ENCODE measurements at places on chromosomes 6 and 20.

- no peak for DNase-seq
Measured at GRCh38 chr6:170034294-170034693, 256.6 kb downstream of the DLL1 start.

DNA sequence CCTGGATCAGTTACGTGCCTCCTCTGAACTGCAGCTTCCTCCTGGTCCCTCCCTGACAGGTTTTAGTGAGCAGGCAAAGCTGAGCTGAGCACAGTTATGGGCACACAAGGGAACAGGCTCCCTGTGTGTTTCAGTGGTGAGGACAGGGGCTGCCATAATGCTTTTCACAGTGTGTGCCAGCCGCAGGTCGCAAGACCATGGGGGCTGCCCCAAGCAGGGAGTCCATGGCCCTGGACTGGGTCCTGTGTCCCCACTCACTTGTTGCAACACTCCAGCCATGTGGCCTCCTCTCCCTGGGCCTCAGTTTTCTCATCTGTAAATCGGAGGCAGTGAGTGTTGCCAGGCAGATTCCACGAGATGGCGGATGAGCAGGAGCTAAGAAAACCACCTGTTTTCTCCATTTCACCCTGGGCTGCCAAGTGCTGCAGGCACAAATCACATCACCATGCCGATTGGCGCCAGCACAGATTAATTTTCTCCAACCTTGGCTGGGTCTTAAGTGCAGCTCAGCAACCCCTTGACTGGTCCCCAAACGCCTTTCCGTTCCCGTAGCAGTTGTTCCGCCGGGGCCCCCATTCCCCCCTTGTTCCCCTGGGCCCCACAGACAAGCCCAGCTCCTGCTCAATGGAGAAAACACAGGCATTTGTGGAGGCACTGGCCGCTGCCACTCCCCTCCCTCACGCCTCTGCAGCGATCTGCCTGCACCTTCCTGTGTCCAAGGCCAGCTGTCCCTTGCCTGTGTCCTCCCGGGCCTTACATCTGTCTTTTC is 57.1 kb upstream of the NNAT start:
- no peak for DNase-seq

DNA sequence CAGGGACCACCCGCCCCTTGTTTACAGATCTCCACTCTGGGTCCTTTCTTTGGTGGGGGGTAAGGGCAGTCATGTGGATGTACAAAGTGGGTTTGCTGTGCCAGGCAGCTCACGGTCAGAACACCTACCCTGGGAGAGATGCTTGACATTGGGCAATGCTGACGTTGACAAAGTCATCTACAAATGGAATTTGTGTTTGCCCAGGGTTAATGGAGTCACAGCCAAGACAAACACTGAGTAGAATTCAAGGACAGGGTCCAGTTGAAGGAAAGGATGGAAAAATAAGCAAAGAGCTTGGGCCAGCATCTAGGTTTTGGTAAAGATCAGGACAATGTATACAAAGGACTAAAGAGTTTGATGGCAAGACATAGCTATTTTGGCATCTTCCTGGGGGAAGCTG is 54.7 kb downstream of the MOCS1 start:
- DNase-seq = no peak

GRCh38 chr6:161436106-161436876 is 162.4 kb upstream of the AGPAT4 start:
- DNase-seq = no peak

DNA sequence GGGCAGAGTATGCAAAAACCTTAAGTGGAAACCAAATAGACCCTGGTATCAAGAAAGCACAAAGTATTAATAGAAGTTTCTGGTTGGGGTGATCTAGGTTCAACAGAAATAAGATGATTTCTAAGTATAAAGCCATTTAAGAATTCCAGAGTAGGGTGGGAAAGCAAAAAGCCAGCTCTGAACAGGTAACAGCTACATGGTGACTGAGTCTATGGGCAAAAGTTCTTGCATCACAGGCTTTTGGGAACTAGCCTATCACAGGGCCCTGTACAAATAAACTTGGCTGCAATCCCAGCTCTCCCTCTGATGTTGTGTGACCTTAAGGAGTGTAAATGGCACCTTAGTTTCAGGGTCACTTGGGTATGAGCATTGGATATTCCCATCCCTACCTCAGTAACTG is 5.5 kb downstream of the TCF19 start:
- no peak for DNase-seq

DNA sequence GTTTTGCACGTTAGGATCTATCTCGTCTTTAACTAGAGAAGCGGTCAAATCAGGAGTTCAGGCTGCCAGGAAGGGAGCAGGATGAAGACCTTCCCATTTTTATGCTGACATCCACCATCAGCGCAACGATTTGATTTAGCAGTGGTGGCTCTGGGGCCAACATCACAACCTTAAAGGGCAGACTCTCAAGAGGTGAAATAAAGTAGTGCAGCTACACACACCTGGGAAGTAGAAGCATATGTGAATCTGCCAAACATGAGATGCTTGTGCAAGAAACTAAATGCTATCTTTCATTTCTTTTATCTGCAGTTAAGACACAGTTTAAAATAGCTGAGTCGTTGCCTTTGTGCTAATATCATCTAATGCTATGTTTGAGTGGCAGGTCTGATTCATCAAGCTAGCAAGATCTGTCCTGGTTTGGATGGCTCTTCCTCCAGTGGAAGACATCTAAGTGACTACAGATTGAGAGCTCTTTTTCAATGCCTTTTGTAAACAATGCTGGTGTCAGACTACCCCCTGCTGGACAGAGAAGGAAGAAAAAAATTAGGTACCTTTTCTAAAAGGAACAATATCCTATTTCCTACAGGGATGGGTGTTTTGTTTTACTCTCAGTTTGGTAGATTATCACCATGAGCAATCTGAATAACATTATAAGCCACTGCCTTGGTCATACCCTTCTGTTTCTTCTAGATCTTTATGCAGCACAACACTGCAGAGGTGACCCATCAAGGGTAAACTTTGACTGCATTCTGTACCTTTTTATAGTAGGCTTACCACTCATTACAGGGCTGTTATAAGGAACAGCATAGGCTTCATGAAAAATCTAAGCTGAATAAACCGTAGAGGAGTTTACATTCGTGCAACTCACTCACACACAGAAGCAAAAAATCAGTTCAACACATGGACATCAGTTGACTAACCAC is 171.6 kb upstream of the FBXL4 start:
- no peak for DNase-seq

DNA sequence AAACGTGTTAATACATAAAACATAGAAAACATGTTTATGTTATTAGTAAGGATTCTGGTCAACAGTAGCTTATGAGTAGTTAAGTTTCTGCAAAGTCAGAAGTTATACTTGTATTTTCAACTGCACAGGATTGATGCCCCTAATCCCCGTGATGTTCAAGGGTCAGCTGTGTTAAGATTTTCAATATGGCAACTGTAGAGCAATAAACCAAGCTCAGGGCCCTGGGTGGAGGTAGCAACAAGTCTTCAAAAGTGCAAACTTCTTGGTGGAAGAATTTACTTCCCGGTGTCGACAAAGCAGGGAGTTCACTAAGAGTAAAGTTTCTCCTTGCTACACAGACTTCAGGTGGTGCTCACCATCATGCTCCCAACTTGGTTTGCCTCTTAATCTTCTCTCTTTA is 4.1 kb upstream of the BCAS1 start:
- no peak for DNase-seq

GRCh38 chr6:100657678-100658330 is 193.1 kb upstream of the SIM1 start:
- DNase-seq = no peak

DNA sequence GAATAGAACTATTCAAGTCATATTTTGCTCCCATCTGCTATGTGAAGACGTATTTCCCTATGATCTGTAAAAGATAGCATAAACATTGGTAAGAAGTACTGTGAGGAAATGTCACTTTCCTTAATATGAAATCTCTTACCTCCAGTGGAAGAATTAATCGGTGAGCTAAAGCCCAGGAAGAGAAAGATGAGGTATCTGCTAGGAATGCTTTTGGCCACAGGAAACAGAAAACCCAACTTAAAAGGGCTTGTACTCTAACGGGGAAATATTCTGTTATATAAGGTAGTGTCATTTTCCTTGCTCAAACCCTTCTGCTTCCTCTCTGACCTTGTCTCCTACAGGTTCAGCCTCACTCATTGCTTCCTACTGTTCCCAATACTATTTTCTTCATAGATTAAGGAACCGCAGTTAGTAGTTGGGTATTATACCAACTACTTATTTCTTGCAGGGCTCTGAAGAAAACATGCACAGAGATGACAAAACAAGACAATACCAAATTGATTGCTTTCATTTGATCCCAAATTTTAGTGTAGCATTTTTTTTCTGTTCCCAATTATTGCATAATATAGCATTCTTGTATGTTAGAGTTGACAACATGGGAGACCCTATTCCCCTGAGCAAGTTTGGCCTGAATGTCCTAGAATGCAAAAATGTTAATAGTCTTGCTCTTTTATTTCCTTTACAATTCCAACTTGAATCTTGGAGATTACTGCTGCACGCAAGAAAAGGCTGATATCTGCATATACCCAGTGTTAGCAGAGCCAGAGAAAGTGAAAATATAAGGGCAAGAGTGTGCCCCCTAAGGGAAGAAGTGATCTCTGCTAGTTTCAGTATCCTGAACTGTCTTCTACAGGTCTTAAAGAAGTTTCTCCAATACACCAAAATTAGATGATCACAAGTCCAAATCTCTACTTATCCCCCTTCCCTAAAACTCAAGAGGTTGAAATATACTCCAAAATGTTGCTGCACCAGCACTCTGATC is 65.3 kb downstream of the AFG1L start:
- DNase-seq = no peak

- DNase-seq = no peak
Measured at GRCh38 chr6:100432136-100432535, 32.6 kb downstream of the SIM1 start.

DNA sequence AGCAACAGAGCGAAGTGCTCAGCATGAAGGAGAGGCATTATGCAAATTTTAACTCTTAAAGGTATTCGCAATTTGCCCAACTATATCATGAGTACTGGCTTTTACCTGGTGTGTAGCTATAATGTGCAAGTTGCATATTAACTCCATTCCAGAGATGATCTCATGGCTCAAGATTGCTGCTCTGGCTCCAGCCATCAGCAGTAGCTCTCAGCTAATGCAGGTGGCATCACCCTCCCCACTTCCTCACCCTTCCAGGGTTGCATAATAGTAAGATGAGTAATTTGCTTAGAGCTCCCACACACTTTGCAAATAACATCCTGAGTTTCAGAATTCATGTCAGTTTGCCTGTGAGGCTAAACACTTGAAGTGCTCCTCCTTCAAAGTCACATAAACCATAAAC is 15.9 kb upstream of the PCSK2 start:
- DNase-seq = no peak

DNA sequence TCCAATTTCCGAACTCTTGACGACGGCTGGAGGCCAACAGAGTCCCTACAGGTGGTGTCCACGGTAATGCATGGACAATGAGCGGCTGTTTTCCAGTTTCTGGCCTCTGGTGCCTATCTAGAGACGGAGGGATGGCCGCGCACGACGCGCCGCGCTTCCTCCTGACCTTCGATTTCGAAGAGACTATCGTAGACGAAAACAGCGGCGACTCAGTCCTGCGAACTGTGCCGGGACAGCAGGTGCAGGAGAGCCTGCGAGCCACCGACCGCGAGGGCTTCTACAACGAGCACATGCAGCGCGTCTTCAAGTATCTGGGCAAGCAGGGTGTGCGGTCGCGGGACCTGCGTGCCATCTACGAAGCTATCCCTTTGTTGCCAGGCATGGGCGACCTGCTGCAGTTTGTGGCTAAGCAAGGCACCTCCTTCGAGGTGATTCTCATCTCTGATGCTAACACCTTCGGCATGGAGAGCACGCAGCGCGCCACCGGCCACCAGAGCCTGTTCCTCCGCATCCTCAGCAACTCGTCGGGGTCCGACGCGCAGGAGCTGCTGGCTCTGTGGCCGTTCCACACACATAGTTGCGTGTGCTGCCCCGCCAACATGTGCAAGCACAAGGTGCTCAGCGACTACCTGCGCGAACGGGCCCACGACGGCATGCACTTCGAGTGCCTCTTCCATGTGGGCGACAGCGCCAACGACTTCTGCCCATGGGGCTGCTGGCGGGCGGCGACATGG is 169.4 kb downstream of the CDK19 start:
- DNase-seq = no peak

DNA sequence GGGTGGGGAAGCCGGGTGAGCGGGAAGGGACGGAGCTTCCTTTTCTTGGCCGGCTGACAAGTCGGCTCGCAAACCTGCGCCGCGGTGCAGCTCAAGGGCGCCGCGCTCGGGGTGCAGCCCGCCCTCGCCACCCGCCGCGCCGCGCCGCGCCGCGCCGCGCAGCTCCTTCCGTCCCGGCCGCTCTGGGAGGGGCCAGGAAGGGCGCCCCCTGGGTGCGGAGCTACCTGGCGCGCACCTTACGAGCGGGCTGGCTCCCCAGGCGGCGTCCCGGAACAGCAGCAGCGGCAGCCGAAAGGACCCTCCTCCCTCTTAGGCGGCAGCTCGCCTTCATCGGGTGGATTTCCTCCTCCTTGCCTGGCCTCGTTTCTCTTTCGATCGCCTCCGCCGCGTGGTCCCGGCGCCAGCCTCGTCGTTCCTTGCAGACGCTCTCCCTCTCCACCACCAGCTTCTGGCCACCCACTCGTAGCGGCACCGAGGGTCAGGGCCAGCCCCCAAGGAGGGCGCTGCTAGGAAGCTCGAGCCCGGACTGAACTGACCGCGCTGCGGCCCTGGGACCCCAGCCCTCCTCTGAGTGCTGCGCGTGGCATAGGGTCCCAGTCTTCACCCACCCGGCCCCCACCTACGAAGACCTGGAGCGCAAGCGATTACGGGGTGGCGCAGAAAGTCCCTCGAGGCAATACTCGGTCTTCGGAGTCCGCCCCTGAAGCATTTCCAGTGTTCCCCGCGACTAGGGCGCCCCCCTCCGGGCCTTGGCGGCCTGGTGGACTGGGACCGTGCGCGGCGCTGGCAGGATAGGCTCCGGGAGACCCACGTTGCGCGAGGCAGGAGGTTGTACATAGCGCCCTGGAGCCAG is at the start of gene MAP3K5:
Gene MAP3K5, minus strand, starts transcription at position 68 of the 853 bp plus-strand sequence. CDS start 320 bp downstream, outside the sequence.
- peak; percentile 83 for DNase-seq

GRCh38 chr6:56243518-56244070 is 3.8 kb downstream of the COL21A1 start:
- no peak for DNase-seq

DNA sequence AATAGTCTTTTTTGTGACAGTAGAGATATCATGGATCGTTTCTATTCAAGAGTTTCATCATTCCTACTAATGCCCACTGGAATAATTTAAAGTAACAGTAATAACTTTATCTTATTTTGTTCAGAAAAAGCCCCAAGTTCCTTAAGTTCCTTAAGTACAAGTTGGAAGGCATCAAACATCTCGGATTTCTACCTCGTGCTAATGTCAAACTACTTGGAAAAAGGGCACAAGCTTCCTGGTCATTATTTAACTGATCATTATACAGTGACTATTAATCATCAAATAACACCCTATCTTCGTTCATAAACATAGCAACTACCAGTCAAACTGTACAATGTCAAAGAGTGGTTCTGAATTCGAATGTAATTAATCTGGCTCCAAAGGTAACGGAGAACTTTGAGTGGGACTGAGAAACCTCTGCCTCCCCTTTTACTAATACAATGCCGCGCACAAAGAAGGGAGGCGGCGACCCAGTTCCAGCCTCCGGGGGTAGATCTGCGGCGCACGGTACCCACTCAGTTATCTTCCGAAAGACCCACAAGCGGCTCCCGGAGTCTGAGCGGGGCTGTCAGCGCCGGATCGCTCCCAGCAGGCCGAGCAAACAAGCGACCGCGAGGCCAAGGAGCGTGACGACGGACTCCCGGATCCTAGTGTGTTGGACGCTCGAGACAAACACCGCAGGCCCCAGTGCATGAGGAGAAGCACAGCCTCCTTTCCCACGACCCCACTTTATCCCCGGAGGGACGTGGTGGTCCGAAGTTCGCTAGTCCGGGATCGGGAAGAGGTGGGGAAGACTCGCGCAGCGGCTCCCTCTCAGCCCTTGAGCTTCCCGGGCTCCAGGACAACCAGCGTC is 716 bp downstream of the SHPRH start:
- DNase-seq = peak; percentile 21

Data from activated CD8-positive, alpha-beta memory T cell treated with anti-CD3 and anti-CD28 coated beads for 1 hour (primary cell).